Stimulated activated CD4-positive, alpha-beta T cell treated with anti-CD3 and anti-CD28 coated beads, Interleukin-15, amount 100 ng/mL, for 48 hours (primary cell): ENCODE measurements at places on chromosomes 1 and 21.

- DNase-seq: no peak
Measured at GRCh38 chr1:2378441-2378851, 12.9 kb downstream of the MORN1 start.

DNA sequence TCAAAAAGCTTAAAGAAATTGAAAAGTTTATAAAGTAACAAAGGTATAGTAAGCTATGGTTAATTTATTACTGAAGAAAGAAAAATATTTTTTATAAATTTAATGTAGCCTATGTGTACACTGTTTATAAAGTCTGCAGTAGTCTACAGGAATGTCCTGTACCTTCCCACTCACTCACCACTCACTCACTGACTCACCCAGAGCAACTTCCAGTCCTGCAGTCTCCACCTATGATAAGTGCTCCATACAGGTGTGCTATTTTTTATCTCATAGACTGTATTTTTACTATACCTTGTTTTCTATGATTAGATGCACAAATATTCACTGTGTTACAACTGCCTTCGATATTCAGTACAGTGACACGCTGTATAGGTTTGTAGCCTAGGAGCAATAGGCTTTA lies 106.6 kb downstream of the NR5A2 start:
- DNase-seq: no peak

GRCh38 chr1:166302989-166303758 lies 136.4 kb upstream of the FAM78B start:
- no peak for DNase-seq

- DNase-seq: no peak
Measured at GRCh38 chr1:73943270-73943669, 254.7 kb downstream of the LRRIQ3 start.

DNA sequence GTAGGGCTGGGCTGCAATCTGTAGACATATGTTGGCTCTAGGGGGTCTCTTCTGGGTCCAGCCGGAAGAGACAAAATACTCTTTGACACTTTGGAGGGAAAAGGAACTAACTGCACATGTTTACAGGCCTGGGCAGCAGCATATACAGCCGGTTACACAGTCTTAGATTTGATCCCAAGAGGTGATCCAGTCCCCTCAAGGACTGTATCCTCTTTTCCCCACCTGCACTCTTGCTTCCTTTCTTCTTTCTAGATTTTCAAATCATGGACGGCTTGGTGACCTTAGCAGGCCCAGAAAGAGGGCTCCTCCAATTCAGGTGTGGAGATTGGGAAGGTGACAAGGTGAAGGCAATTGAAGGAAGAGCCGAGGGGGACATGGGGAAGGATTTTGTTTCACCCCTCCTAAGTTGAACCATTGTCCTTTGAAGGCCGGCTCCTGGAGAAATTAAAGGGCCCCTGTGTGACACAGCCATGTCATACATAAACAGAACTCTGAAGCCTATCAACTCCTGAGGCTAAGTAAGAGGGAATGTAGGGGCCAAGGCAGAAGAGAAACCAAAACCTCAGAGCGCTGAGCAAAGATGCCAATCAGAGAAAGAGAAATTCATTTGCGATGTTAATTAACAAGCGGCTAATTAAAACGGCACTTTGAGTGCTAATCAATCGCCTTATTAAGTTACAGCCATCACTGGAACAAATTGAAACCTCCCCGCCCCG lies 5.9 kb upstream of the BARHL2 start:
- no peak for DNase-seq

- DNase-seq: no peak
Measured at GRCh38 chr1:79638382-79638781, 631.9 kb upstream of the ADGRL4 start.

DNA sequence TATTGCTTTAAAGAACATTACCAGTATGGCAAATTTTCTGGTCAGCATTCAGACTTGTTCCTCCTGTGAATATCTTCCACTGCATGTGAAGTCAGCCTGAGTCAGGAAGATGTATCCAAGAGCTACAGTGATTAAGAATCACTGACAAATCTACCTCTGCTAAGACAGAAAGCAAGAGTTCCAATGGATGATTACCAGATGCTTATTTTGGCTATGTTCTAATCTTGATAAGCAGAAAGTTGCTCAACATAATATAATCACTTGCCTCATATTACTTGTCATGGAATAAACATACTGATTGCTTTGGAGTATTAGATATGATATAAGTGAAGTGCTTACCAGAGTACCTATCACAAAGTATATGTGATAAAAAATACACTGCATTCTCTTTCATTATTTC lies 738.1 kb downstream of the ADGRL2 start:
- no peak for DNase-seq

DNA sequence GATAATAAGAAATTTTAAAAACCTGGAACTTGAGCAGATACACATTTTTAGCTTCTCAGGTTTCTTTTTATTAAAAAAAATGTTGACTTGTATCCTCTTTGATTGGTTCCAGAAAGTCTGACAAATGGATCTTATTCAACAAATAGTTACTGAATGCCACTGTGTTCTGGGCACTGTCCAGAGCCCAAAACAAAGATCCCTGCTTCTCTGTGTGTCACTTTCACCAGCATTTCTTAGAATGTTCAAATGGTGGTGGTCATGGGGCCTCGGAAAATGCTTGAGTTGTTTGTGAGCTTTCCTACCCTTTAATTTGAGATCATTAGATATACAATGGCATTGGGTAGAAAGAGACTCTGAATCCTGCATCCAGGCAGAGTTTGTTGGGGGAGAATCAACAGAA lies 19.9 kb downstream of the ACTN2 start:
- no peak for DNase-seq

DNA sequence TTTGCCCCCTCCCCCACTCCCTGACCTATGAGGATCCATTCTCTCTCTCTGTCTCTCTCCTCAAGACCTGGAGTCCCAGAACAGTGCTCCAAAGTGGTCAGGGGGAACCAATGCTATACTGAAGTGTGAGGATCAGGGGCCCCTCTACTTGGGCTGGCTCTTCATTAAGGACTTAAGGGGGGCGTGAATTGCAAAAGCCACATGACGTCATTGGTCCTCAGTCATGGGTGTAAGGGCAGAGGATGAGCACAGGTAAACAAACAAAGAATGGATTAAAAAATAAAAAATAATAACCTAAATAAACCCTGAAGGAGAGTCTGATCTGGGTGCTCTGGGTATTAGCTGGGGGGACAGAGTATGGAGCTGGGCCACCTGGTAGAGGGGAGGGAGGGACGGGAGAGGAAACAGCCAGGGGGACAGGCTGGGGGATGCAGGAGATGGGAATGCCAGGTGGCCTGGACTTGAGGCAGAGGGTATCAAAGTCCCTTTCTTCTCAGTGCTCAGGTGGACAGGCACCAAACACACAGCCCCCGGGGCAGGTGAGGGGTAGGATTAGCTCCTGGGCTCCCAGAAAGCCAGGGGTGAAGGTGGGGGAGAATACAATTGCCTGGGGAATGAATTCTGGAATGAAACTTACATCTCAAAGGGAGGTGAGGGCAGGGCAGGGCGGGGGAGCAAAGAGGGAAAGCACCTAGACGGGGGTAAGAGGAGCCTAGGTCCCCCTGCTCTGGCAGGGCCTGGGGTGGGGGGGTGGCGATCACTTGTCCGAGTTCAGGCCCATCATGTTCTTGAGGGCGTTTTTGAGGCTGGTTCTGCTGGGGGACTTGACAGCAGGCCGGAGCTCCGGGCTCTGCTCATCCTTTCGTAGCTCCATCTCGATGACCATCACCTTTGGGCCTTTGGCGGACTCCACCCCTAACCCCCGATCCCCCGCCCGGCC lies 4.6 kb downstream of the MPZ start:
- no peak for DNase-seq

GRCh38 chr1:184555665-184556641 lies 169.1 kb downstream of the C1orf21 start:
- no peak for DNase-seq

- no peak for DNase-seq
Measured at GRCh38 chr1:171858696-171859095, 17.4 kb downstream of the DNM3 start.

- DNase-seq: no peak
Measured at GRCh38 chr1:210363119-210363518, 34.4 kb downstream of the HHAT start.

DNA sequence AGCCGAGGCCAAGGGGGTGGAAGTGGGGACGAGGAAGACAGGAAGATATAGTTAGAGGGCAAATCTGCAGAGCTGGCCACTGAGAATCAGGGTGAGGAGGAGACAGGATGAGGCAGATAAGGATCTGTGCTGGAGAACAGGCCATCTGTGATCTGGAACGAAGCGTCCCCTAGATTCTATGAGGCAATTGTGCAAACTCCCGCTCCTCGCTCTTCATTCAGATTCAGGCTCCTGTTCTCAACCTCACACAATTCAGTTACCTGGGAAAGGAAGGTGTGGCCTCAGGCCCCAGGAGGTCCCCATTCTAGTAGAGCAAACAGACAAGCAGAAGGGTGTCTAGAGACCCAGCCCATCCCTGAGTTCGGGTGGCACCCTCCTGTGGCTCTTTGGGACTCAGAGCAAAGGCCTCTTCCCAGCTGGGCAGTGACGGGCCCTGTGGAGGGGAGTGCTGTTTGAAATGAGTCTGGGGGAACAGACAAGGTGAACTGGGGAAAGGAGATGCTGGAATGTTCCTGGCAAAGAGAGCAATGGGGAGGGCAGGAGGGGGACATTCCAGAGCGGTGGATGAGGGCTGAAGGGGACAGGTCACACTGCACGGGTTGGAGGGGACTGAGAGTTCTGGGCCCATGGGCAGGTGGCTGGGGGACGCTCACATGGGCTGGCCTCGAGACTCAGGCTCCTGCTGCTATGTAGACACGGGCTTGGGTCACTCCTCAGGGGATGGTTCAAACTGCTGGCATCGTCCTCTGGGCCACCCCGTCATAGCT lies 39.9 kb upstream of the AJAP1 start:
- DNase-seq: no peak

DNA sequence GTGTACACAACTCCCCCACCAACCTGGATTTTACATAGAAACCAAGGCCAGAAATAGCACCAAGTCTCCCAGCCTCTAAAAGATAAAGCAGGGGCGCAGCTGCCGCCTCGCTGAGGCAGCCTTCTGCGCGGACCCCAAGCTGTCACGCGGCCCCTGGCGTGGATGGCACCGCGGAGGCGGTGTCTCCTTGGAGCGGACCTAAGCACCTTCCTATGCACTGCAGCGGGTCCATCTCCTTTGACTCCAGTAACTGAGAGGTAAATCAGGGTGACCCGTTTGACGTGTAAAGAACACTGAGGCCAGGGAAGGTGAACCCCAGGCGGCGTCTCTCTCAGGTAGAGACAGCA lies 17.0 kb downstream of the ZNF697 start:
- DNase-seq: no peak

DNA sequence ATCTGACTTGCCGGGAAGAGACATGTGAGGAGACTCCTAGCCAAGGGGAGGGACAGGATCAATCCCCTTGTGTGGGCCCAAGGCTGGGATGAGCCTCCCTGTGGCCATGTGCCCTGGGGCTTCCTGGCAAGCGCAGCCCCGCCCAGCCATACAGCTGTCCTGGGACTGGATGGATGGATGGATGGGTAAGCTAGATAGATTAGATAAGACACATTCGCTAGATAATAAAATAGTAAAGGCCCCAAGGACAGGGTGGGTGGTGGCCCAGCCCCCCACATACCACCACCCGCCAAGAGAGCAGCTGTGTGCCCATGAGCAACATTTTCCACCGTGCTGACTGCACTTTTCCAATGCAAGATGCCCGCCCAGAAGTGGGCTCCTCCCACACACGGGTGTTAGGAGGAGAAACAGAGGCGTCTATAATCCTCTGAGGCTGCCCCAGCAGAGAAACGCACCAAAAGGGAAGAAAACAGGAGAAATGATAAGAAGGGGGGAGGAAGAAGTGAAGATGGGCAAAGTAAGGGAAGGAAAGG lies 25.1 kb downstream of the ZBTB17 start:
- DNase-seq: peak; percentile 80

GRCh38 chr1:228148196-228148861 lies 1.4 kb upstream of the GJC2 start:
- DNase-seq: no peak

DNA sequence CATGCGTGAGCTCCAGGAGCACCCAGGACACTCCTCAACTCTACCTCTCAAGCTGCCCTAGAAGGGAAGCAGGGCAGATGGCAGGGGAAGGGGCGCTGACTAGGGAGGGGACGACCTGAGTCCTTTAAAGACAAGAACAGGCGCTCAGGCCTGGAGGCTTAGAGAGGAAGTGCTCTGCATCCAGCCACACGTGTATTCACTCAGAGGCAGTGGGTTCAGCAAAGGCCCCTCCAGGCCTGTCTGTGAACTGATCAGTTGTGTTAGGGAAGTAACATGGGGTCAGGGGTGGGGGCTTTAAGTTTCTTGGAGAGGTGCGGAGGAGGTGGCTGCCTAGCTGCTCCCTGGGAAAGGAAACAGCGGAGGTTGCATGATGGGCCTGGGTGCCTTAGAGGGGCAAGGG lies 37.1 kb upstream of the ARF1 start:
- DNase-seq: no peak

GRCh38 chr1:111754984-111755330 lies 744 bp upstream of the DDX20 start:
- no peak for DNase-seq

GRCh38 chr1:44829506-44830384 lies 13.3 kb downstream of the PTCH2 start:
- no peak for DNase-seq

- DNase-seq: no peak
Measured at GRCh38 chr1:78683079-78683478, 33.4 kb downstream of the IFI44 start.

- no peak for DNase-seq
Measured at GRCh38 chr1:159289060-159289459, 13.1 kb upstream of the FCER1A start.
